ENCODE measurements at places on chromosomes 5 and 9. TPM values are rescaled to one million over a fixed set of nuclear protein-coding genes. Genes with fewer than 3 reads are reported as not detected.

The ARID3C gene
- total RNA-seq = 0.16 TPM

The IRX2 gene
- 2.1 TPM for total RNA-seq

The MZB1 gene
- not detected for total RNA-seq

The KIF2A gene
- total RNA-seq = 36.9 TPM

The SREK1 gene
- 26.4 TPM for total RNA-seq

The SLC45A2 gene
- not detected for total RNA-seq

The SPINK5 gene
- total RNA-seq = not detected
